ENCODE measurements at places on chromosomes 12 and 14.

- no peaks in the 10 kb centered on the region for H3K27me3 ChIP-seq
- H3K27ac ChIP-seq = no peak overlapping the region
- H3K36me3 ChIP-seq = no peaks in the 10 kb centered on the region
- no peak for DNase-seq
- H3K4me1 ChIP-seq = no peaks in the 10 kb centered on the region
Observed at GRCh38 chr14:35332517-35333263, 40.5 kb downstream of the PSMA6 start.

- H3K4me1 ChIP-seq = peaks cover 14% of the 10 kb centered on the region
- no peak overlapping the region for H3K4me3 ChIP-seq
- no peak for DNase-seq
- H3K27me3 ChIP-seq = no peaks in the 10 kb centered on the region
Observed at GRCh38 chr12:132713123-132713522, 2.5 kb downstream of the PGAM5 start.

DNA sequence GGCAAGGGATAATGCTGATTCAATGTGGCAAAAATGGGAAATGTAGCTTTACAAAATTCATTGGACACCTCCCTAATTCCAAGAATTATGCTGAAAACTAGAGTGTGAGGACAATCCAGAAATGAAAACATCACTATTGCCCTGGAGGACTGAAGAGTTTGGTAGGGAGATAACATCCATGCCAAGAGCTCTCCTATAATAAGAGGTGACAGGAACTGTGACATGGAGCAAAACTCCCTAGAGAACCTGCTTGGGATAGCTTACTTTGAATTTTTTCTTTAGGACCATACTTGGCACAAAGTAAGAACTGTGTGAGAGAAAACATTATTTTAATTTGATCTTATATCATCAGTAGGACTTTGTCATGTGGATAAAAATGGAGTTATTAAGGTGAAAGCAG is 48.9 kb downstream of the STON2 start:
- H3K4me3 ChIP-seq = no peak overlapping the region
- no peaks in the 10 kb centered on the region for H3K36me3 ChIP-seq
- no peak overlapping the region for H3K27ac ChIP-seq

- H3K27ac ChIP-seq = no peak overlapping the region
- H3K4me1 ChIP-seq = no peaks in the 10 kb centered on the region
- H3K27me3 ChIP-seq = no peaks in the 10 kb centered on the region
- DNase-seq = no peak
- no peak overlapping the region for H3K4me3 ChIP-seq
Observed at GRCh38 chr12:32595251-32595650, 83.8 kb upstream of the DNM1L start.

All from ascending aorta (tissue), 2 donors.